ENCODE measurements at places on chromosomes 1 and 21.

DNA sequence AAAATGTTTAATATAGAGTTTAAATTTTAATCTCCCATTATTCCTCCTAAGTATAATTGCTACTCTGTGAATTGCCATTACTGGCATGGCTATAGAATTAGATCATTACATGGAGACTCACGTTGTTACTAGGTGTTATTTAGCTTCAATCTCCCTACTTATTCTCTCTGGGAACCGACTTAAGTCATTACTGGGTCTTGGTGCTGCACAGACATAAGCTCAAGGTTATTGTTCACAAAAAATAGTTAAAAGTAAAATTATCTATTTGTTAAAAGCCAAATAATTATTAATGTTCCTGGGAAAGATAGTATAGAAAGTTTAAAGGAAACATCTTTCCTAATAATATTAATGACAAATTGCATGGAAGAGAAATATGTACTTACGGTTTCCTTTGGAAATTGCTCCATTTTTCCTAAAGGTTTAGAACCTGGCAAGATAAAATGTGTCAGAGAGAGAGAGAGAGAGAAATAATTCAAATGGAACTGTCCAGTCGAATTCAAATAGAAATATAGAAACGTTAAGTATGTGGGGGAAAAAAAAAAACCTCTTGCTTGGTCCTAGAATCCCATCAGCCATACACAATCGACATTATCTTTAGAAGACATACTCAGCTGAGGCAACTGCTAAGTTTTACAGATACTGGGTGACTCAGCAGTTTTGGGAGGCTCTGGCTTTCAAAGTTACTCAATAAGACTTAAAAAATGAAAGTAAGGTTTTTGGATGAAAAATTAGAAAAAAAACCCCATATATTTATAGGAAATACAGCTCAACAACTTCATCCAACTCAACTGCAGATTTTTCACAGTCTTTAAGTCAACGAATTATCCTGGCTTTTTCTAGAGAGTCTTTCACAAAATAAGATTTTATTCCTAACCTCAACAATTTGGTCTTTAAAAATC, at the start of gene SPTA1:
Gene SPTA1 (minus strand): TSS at position 605 of the 899 bp plus-strand sequence. CDS start 198 bp downstream, at position 407.
- DNase-seq = no peak

GRCh38 chr1:30652152-30652841, 71.1 kb downstream of the MATN1 start:
- DNase-seq = no peak

- DNase-seq = no peak
These were observed 408.8 kb downstream of the PCP4 start for GRCh38 chr21:40276001-40276400.

GRCh38 chr1:87826681-87827251, 498.1 kb downstream of the LMO4 start:
- no peak for DNase-seq

DNA sequence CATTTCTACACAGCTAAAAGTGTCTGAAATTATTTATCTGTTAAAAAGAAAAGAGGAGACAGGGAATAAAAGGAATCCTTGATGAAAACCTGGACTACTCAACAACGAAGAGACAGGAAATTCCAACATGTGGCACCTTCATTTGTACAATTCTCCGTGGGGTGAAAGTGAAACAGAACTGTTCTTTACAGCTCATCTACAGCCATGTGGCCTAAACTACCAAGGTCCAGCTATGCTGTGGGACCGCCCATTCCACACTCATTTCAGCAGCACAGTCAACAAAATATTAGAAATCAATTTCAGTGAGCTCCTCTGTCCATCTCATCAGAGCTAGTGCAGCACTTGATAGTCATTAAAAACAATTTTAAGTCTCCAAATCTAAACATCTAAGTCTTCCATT, 44.0 kb downstream of the UBR4 start:
- no peak for DNase-seq

GRCh38 chr1:9542430-9542829, 3.2 kb downstream of the SLC25A33 start:
- peak; percentile 39 for DNase-seq

- DNase-seq = no peak
These were observed 13.4 kb downstream of the LAPTM5 start for GRCh38 chr1:30744060-30744756.

- no peak for DNase-seq
These were observed 34.5 kb upstream of the SOD1 start for GRCh38 chr21:31624961-31625491.

- DNase-seq = no peak
These were observed 220.5 kb upstream of the SGIP1 start for GRCh38 chr1:66313429-66313828.

DNA sequence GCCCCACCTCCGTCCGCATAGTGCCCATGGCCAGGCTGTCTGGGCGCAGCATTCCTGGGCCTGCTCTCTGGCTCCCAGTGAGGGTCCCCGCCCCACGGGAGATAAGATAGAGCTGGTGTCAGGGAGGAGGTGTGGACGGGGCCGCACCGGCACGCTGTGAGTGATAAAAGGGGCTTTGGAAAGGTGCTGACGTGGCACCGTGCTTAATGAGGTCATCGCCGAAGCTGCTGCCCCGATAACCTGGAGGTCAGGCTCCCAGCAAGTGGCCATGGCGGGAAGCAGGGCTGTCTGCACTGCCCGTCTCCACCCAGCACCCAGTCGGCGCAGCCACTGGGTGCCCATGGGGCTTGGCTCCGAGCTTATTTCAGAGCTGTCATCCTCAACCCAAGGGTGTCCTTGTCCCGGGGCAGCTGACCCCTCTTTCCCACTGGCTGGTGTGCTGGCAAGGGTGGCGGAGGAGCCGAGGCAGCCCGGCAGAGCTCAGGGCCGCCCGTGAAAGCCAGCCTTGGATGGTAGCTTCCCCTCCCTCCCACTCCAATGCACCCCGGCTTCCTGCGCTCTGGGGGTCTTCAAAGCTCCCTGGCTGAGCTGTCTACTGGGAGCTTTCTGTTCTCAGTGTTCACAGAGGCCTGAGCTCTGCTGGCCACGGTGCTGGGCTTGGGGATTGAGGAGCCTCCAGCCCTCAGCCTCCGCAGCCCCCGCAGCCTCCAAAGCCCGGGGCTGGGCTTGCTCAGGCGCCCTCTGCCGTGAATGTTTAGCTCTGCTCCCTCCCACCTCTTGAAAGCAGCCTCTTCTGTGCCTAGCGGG, 105.1 kb upstream of the ARHGEF16 start:
- no peak for DNase-seq

GRCh38 chr1:154272999-154273563, 652 bp downstream of the HAX1 start:
- DNase-seq = no peak

DNA sequence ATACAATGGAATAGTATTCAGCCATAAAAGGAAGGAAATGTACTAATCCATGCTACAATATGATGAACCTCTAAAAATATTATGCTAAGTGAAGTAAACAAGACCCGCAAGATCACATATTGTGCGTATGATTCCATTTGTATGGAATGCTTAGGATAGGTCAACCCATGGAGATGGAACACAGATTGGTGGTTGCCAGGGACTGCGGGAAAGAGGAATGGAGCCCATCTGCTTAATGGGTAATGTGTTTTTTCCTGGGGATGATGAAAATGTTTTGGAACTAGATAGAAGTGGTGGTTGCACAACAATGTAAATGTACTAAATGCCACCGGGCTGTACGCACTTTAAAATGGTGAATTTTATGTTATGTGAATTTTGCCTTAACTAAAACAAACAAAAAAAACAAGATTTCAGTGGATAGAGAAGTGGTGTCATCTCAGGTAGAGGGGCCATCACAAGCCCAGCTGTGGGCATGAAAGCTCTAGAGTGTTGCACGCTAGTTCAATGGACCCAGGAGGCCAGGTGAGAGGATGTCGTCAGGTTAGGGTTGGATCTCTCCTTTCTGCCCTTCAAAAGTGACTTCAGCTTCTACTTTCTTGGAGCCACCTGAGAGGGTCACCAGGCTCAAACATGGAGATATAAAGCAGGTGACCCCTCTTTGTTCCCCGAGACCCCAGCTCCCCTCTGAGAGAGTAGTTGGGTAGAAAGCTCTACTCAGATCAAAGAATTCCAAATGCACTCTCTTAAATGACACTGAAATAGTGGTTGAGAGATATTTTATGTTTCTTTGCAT, 2.5 kb downstream of the C1orf115 start:
- no peak for DNase-seq

DNA sequence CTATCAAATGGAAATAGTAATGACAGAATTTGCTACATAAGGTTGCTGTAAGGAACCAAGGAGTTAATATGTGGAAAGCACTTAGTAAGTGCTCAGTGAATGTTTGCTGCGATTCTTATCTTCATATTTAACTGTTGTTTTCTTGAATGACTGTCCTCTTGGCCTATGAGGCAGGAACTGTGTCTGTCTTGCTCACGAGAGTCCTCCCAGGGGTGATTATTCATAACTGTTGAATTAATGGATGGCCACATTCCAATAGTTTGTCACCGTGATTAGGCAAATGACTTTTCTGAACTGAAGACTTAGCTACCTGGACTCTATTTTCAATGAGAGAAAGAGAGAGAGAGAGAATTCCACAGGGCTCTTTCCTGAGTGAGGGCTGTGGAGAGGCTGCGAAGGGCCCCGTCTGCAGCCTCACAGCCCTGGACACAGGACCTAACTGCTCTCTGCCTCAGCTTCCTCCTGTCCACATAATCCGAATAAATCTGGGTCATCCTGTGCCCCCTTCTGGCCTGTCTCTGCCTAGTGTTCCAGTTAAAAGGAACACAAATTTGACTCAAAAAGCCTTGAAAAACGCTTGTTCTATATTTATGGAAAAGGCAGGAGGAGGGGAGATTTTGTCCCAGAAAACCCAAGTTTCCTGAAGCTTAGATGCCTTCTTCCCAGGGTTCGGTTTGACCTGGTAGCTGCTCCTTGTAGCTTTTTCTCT, 8.5 kb downstream of the EDN2 start:
- no peak for DNase-seq

- DNase-seq = no peak
These were observed 19.1 kb downstream of the AGL start for GRCh38 chr1:99869304-99869703.

GRCh38 chr1:87305151-87305550, 23.5 kb upstream of the LMO4 start:
- no peak for DNase-seq

- DNase-seq = peak; percentile 88
These were observed 11.0 kb upstream of the PGD start for GRCh38 chr1:10387677-10388386.

GRCh38 chr1:221961532-221962292, 219.8 kb upstream of the DUSP10 start:
- peak; percentile 74 for DNase-seq

DNA sequence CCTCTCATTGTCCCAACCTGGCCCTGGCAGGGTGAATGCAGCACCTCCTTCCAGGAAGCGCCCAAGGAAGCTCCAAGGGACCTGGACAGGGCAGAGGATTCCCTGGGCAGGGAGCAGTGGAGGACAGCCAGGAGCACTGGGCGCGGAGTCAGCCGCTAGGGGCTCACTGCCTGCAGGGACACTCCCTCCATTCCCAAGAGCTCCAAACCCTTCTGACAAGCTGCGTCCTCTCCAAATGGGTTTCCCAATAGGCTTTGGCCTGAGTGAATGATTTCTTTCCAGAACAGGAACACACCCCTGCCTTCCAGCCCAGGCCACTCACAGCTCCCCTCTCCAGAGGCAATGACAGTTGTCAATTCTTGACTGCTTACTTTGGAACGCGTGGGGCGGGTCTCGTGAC, 128.5 kb upstream of the EDN2 start:
- no peak for DNase-seq

DNA sequence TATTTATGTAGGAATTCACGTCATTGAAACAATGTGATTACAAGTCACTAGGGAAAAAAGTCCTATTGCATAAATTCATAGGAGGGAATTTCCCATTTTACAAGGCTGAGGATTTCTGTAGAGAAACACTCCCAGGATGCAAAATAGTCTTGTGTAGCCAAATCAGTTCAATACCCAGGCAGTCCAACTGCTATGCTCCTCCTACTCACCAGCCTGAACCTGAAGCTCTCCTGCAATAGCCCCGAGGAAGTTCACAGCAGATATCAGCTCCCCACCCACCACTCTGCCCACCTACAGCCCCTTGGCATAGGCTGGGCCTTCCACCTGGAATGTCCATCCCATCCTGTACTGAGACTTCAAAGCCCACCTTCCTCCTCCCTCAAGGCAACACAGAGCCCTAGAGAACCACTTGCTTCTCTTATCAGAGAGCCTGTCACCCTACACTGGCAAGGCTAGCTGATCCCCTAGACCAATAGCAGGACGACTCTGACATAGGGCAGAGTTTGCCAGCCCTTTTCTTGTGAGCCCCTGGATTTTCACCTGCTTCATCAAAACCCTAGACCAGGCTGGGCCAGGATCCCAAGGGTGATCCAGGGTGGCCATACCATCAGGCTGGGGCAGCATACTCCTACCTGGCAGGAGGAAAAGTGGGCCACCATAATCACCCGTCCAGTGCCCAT, 1.5 kb downstream of the LSS start:
- no peak for DNase-seq

DNA sequence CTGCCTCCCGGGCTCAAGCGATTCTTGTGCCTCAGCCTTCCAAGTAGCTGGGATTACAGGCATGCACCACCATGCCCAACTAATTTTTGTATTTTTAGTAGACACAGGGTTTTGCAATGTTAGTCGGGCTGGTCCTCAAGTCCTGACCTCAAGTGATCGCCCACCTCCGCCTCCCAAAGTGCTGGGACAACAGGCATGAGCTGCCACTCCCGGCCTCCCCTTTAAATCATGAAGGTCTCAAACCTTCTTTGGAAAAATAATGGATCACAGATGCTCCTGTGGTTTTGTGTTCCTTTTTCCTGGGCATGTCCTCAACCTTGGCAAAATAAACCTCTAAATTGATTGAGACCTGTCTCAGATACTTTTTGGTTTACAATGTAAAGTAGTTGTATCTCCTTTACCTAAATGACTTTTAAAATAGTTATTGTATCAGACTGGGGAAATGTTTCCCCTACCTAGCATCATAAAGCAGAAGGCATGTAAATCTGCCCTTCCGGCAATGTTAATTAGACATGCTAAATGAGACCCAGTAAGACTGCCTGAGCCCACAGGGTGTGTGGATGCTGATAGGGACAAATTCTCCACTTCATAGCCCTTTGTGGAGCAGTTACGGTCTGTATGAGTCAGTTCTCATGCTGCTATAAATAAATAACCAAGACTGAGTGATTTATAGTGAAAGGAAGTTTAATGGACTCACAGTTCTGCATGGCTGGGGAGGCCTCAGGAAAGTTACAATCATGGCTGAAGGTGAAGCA, 27.8 kb downstream of the CBR1 start:
- DNase-seq = peak; percentile 92

All from hematopoietic multipotent progenitor cell (in vitro differentiated cells).